RWPE1 (cell line): ENCODE measurements at places on chromosomes 2 and 18.
A peak's percentile ranks its signal among the peaks of the same experiment; 100 is the strongest.

DNA sequence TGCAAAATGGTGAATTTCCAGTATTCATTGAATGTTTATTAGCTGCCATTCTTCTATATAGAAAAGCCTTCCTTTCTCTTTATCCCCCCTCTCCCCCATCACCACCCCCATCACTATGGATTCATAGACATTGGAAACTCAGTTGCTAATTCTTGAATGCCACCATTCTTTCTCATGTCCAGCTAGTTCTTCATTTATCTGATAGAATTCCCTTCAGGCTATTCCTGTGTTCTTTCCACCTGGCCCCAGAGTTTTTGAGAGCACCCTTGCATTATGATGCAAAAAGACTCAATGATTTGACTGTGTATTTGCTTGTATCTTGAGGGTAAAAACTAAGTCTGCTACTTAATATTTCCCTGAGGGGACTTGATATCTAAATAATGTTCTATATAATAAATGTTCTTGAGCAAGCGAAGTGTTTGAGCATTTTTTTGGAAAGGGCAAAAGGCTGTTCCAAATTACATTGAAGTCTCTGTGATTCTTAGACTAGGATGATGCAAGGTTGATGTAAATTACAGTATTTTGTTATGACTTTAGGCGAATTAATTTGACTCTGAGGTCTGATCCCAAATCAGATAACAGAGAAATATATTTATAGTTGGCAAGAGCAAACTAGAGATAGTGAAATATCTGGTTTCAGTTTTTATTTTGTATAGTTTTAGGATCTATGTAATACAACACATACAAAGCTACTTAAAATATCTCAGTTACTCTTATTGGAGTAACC lies 18.8 kb upstream of the SOS1 start:
- DNase-seq = no peak

- no peak for DNase-seq
These were observed 6.3 kb upstream of the HS6ST1 start for GRCh38 chr2:128324897-128325410.

DNA sequence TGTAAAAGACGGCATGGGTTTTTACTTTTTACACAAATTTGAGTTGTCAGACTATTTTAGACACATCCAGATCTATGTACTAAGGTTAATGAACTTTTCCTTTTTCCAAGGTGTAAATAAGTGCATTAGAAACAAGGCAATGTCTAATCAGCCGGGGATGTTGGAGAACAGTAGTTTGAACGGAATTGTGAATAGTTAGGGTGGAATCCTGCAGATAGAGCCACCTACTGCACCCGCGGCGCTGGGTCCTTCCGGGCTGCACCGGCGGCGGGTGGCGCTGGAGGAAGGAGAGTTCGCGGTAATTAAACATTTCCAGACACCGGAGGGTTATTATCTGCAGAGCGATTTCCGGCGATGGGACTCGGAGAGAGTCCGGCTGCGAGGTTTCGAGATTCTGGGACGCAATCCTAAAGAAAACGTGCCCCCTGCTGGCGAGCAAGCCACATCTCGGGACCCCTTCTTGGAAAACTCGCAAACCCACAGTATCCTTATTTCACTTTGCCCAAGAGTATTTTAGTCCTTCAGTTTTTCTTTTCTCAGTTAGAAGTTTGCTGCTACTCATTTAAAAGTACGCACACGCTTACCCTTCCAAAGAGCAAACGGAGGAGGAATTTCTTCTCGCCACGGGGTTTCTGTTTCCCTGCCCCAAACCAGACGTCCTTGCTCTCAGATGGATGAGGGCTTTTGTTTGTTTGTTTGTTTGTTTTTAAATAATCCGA lies 4.5 kb upstream of the OSR1 start:
- peak; percentile 76 for DNase-seq

DNA sequence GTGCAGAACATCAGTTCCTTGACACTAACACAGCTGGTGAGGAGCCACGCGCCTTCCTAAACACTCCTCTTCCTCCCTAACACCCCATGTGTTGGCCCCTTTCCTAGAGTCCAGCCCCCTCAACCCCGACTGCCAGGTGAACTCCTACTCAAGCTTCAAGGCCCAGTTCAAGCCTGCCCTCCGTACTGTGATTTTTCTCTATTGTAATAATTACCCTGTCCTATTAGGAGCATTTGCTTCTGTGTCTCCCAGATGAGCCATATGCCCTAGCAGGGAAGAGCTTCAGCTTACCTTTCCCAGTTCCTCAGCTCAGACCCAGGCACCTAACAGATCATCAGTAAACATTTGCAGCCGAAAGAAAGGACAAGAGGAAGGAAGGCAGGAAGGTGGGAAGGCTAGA lies 130.6 kb upstream of the SALL3 start:
- no peak for DNase-seq

- no peak for DNase-seq
These were observed 3.2 kb downstream of the KLHL14 start for GRCh38 chr18:32769586-32770053.

GRCh38 chr2:39492716-39493115 lies 55.6 kb upstream of the MAP4K3 start:
- DNase-seq = no peak
